ENCODE measurements at places on chromosomes 7 and 10. TPM values are rescaled to one million over a fixed set of nuclear protein-coding genes. Genes with fewer than 3 reads are reported as not detected.

GRCh38 chr10:67541411-67541810 is 154.6 kb downstream of the CTNNA3 start:
- no peak for DNase-seq

DNA sequence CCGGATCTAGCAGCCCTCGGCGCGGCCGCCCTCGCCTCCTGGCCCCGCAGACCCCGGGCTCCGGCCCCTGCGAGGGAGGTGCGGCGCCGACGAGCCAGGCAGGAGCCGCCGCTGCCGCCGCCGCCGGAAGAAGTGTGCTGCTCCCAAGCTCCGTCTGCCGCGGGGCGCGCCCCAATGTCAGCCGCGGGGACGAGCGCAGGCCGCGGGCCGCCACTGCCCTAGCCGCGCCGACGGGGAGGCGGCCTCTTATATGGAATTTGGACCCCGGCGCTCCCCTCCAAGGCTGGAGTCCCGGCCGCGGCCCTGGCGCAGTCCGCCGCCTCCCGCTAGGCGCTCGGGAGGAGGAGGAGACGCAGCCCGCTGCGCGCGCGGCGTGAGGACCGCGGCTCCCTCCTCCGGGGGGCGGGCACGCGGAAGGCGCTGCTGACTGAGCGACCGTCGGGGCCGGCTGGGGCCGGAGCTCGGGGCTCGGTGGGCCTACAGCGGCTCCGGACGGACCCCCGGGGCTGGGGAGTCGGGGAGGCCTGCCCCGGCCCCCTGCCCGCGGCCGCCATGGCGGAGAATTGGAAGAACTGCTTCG is at the start of gene TRIM8:
Gene TRIM8, plus strand, starts transcription at position 414 of the 580 bp plus-strand sequence. Its CDS starts 139 bp downstream, at position 553.
- DNase-seq = peak; percentile 45

GRCh38 chr7:52695973-52696595 is 339.3 kb upstream of the POM121L12 start:
- no peak for DNase-seq

GPER1 gene
- 0.26 TPM for total RNA-seq

DNA sequence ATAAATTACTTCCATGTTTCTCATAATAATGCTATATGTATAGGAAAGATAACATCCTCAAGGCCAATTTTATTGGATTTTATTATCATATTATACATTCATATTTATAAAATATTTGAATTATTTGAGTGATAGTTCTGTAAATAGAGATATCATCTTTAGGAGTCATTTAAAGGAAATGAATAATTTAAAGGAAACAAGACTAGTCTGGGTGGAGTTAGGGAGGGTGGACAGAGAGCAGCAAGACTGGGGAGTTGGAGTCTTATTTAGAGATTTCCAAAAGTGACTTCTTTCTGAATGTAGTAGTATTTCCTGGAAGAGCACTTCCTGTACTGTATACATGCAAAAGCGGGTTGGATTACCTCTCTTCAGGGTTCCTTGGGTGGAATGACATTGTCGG is 342.3 kb downstream of the SUGCT start:
- no peak for DNase-seq

GRCh38 chr10:18312374-18313139 is 172.3 kb downstream of the CACNB2 start:
- DNase-seq = no peak

DNA sequence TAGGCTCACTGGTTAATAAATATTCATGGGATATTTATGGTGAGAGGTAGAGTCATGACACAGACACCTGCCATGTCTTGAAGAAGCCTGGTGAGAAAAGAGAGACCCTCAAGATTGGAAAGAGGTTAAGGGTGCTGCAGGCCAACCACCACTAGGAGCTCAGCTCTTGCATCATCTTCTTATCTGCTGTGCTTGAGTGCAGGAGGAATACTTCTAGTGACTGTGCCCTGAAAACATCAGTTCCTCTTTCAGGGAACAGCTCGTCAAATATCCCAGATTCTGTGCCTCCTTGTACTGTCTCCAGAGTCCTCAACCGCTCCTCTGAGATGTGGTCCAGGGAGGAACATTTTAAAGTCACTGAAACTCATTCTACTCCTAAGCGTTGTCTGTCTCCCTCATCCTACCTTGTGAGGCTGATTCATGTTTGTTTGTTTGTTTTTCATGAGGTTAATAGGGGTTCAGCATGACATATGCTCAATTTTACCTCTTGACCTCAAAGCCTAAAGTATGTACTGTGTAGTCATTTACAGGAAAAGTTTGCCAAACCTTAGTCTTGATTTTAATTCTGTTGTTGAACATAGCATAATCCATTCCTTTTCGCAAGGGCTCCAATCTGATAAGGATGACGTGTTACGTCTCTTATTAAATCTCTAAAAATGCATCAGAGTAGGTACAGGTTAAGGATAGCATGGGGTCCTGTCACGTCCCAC is 293.1 kb downstream of the C7orf25 start:
- DNase-seq = no peak

BICC1 gene
- 70.2 TPM for total RNA-seq

- DNase-seq = no peak
These were observed 326.3 kb upstream of the BMPER start for GRCh38 chr7:33578881-33579672.

DNA sequence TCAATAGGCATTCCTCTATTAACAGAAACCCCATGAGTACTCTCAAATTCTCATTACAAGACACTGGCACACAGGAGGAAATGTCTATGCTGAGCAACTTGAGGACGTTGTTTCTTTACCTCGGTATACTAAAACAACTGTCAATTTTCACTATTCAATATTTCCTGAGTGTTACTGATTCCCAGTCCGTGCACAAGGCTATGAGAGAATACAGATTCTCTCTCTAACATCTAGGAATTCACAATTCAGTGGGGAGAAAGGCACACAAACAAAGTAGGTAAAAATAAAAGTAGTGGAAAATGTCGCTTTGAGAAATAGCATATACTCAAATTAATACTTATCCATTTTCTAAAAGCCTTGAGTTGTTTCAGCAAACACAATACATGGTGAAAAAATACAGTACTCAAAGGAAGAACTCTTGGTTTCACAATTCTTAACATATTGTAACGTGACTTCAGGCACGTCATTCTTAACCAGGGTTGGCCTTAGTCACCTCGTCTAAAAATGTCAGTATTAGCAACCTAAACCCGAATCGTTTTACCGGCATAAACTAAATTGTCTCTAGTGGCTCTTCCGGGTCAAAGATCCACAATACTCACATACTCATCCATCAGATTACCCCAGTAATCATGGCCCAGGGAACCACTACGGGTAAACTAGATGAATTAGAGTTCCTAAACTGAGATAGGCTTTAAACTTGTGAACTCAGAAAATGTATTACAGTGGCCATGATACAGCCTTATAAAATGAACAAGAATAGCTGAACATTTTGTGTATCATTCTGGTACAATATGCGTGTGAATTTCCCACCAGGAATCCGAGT is 1.5 kb downstream of the IPMK start:
- DNase-seq = no peak

GRCh38 chr7:140719721-140720120 is 23.2 kb downstream of the NDUFB2 start:
- no peak for DNase-seq

FAM13C gene
- total RNA-seq = not detected

GRCh38 chr7:44196450-44196872 is 4.3 kb upstream of the YKT6 start:
- peak; percentile 66 for DNase-seq

NKX2-3 gene
- total RNA-seq = not detected

Measured in Calu3 (cell line).